ENCODE measurements at places on chromosomes 2 and 18.

DNA sequence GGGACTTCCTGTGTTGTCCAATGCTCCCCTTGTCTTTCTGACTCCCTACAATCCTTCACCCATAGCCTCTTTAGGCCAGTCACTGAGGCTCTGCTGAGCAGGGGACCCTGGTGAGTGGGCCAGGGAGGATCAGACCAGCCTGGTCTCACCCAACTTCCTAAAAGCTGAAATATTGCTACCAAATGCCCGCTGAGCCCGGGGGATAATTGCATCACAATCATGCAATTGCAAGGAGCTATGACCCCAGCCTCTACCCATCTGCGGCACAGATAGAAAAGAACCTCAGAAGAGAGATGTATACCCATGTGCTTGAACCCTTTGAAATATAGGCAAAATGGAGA is 3.7 kb upstream of the SP100 start:
- DNase-seq: no peak

DNA sequence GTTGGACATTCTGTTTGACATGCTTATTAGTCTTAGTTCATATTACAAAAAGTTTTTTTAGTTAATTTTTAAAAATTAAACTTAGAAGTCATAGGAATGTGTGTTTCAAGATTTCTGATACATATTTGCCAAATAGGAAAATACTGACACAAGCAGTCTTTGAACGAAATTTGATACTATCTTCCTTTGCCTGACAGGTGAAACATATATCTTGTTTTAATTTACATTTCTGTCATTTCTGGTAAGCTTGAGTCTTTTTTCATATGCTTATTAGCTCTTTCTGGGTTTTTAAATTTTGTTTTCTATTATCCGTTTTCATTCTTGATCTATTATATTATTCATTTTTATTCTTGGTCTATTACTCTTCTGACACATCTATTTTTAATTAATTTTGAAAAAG is 24.5 kb downstream of the ITGAV start:
- DNase-seq: no peak

DNA sequence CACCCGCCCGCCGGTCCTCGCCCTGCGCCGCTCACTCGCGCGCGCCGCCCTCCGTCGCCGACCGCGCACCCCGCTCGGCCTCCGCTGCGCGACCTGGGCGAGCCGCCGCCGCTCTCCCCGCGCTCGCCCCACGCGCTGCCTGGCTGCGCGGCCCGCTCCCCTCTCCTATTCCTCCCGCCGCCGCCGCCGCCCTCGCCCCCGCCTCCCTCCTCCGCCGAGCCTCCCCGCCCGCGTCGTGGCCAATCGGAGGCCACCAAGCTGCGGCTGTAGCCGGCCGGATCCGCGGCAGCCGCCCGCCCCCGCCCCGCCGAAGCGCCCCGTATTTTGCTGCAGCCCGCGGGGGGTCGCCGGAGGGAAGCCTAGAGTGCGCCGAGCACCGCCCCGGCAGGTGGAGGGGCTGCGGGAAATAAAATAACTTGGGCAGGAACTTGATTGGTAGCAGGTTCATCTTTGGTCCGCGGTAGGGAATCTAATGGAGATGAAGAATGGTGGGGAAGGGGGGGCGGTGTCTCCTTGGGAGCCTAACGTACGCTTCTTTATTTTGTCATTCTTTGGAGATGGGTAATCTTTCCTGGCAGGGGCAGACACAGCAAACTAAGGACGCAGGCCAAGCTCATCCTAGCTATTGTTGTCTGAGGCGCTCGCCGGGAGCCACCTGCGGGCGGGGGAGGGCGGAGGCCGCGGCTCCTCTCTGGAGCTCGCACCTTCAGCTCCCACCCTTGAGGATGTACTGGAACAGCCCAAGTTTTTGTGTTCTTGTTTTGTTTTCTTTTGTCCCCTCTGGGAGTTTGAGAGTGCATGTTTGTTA is 1.1 kb upstream of the CDH2 start:
- DNase-seq: peak; percentile 9

- no peak for DNase-seq
These were observed 127.0 kb upstream of the BCL2L11 start for GRCh38 chr2:110993557-110994231.

- no peak for DNase-seq
These were observed 142.1 kb upstream of the ARL4C start for GRCh38 chr2:234638966-234639365.

DNA sequence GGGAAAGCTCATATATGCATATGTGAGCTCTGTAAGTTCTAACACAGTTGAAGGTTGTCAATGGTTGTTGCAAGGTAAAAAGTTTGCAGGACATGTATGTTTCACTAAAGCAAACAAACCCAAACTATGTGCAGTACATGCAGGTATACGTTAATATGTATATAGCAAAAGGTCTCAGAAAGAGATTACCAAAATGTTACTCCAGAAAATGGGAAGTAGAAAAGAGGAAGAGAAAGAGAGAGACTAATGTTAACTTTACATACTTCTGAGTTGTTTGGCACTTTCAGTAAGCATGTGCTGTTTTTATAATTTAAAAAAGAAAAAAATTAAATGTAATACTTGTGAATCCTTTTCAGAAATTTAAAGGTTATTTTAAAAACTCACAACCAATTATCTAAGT is 32.8 kb upstream of the PEX13 start:
- no peak for DNase-seq

- DNase-seq: no peak
These were observed 339 bp downstream of the ACAA2 start for GRCh38 chr18:49813069-49813318.

- DNase-seq: no peak
These were observed 23.0 kb downstream of the TCF7L1 start for GRCh38 chr2:85156153-85156552.

DNA sequence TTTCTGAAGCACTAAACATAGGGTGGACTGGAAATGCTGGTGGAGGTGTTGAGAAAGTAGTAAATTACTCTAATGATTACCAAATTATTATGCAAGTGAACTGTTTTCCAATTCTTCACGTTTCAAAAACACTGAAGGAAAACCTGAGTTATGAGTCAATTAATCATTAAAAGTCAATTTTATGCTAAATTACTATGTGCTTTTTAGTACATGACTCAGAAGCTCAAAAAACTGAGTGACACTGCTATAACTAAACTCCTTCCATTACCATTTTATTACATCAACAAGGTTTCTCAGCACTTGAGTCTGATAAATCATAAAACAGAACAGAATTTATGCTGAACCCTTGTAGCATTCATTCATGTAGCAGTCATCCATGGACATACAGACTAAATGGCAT is 20.4 kb downstream of the CHMP3 start:
- DNase-seq: no peak

GRCh38 chr2:134206573-134206972 is 47.3 kb upstream of the MGAT5 start:
- no peak for DNase-seq

DNA sequence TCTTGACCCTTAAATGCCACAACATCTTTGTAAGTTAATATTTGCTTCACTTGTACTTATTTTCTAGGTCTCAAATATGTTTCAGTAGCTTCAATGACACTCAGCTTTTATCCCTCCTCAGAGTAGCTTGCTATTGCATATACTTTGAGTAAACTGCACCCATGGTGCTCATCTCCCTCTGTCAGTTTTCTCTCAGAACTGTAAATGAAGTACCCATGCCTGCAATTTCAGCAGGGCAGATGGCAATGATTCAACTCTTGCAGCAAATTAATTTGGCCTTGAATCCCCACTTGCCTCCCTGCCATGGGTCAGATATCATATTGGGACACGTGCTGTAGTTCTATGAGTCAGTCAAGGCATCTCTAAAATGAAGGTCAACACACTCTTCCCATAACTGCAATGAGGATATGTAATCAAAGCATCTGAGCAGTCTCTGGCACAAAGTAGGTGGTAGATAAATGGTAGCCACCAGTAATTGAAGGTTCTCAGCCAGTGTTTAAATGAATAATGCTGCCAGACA is 225.8 kb downstream of the PIEZO2 start:
- DNase-seq: no peak

- DNase-seq: no peak
These were observed 1.4 kb downstream of the GPATCH11 start for GRCh38 chr2:37085731-37086147.

- DNase-seq: no peak
These were observed 451.3 kb upstream of the TMEFF2 start for GRCh38 chr2:192645811-192646598.

Measured in NCI-H187 (cell line).